ENCODE measurements at places on chromosomes 12 and 14. TPM values are rescaled to one million over a fixed set of nuclear protein-coding genes. Genes with fewer than 3 reads are reported as not detected.

DNA sequence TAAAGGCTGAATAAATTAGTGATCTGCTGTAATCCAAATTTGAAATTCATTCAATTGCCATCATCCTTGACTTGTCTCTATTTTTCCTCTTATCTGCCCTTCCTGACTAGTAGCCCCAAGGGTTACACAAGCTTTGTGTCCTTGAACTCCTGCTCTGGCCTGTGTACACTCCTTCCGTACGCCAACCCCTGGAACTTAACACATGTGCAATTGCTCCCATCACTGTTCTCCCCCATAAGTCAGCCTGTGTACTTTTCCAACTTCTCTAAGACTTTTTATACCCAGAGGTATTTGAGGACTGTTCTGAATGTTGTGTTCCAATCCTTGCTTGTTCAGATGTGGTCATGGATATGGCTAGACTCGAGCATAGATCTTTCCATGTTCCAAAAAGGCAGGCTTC, 171.1 kb upstream of the G2E3 start:
- no peak for DNase-seq

DNA sequence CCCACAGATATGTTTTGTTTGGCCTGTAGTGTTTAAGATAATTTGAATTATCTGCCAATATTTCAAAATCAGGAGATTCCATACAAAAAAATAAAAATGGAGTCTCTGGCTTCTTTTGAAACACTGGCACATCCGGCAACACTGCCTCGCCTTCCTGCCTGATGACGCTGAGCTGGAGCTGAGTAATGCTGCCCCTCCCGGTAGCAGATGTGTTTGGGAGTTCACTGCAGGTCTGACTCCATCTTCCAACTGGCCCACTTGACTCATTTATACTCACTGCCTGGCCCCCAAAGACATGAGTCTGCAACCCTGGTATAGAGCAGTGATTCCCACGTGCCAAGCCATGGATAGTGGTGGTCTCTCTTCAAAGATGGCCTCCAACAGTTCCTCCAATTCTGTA, 7.4 kb downstream of the CIT start:
- no peak for DNase-seq

DNA sequence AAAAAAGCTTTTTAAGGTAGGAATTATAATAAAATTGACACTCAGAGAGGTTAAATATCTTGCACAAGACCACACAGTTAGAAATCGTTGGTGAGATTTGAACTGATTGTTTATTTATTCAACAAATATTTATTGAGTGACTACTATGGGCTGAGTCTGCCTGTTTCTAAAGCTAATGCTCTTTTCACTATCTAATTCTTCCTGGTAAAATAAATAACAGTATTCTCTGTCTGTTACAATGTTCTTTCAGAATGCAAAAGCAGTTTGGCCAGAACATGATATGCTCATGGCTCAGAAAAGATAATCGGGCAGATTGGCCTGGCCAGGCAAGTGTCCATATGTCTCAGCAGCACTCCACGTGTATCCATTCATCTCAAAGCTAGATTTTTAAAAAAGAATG, 82.0 kb downstream of the BTG1 start:
- no peak for DNase-seq

- no peak for DNase-seq
Observed at GRCh38 chr12:132281038-132281437, 48.4 kb downstream of the GALNT9 start.

GRCh38 chr12:41339784-41340183, 151.7 kb downstream of the PDZRN4 start:
- no peak for DNase-seq

Gene FGF6
- total RNA-seq: not detected

Gene ENDOU
- total RNA-seq: 0.50 TPM

Gene NGB
- 9.6 TPM for total RNA-seq

Gene ABCC9
- total RNA-seq: 41.8 TPM

Gene SLC8B1
- total RNA-seq: 8.2 TPM

Gene PPP1R3E
- total RNA-seq: 11.3 TPM

All from spinal cord (tissue), 10 donors.